MV-4-11 (cell line): ENCODE measurements at places on chromosomes 11 and 22.
A peak's percentile ranks its signal among the peaks of the same experiment; 100 is the strongest.

DNA sequence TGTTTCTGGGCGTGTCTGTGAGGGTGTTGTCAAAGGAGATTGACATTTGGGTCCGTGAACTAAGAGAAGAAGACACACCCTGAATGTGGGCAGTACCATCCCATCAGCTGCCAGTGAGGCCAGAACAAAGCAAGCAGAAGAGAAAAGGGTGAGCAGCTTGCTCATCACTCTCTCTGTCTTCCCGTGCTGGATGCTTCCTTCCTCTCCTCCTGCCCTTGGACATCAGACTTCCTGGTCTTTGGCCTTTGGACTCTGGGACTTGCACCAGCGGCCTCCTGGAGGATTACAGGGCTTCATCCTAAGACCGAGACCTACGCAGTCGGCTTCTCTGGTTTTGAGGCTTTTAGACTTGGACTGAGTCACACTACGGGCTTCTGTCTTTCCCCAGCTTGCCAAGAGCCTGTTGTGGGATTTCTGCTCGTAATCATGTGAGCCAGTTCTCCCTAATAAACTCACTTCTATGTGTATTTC is 18.8 kb downstream of the APOL2 start:
- no peak for DNase-seq

DNA sequence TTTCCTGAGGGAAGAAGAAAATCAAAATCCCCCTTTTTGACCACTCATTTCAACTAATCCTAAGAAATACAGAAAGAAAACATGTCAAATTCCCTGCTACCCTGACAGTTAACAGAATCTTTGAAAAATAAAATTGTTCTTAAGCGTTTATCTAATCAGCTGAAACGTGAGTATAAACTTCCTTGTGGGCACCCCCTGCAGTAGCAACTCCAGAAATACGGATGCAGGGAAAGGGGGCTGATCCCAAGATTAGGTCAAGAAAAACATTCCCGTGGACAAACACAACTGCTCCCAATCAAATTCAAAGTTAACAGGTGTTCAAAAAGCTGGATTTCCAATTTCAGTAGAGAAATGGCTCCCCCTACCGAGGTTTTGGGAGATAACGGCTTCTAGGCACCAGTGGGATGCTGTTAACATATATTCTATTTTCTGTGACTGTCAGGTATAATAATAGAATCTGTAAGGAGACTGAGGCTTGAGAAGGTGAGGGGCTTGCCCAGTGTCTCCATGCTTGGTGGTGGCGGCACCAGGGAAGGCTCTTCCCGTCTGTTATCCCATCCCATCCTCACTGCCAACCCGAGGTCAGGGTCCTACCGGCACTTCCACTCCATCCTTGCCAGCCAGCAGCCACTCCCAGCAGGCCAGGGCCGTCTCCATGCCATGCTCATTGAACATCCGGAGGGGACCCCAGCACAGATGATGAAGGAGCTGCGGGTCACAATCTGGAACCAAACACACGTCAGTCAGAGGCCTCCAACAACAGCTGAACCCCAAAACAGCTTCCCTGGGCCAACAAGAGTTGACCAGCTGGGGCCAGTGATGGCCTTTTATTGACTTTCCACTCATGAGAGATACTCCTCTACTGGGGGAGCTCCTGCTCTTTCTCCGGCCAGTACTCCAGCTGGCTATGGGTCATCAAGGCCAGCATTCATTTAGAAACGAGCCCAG is 32.0 kb upstream of the SERPIND1 start:
- DNase-seq = peak; percentile 20

DNA sequence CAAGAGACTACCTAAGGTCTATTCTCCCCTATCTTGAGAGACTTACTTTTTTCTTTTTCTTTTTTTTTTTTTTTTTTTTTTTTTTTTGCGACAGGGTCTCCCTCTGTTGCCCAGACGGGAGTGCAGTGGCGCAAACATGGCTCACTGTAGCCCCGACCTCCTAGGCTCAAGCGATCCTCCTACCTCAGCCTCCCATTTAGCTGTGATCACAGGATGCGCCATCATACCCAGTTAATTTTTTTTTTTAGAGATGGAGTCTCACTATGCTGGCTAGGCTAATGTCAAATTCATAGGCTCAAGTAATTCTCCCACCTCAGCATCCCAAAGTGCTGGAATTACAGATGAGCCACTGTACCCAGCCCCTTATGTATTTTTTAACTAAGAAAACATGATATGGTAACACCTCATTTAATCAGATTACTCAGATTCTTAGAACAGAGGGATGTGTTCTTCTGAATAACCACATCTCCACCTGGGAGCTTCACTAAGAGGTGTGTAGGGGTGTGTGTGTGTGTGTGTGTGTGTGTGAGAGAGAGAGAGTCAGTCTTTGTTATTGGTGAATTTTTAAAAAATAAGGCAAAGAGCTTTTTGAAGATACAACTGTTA is 102.9 kb downstream of the USP35 start:
- no peak for DNase-seq

GRCh38 chr22:48098243-48098920 is 1335.9 kb downstream of the TBC1D22A start:
- peak; percentile 96 for DNase-seq

GRCh38 chr11:101428918-101429317 is 154.9 kb downstream of the TRPC6 start:
- peak; percentile 27 for DNase-seq
